Stimulated activated CD4-positive, alpha-beta T cell treated with anti-CD3 and anti-CD28 coated beads, TNF-alpha, amount 100 ng/mL, for 24 hours (primary cell): ENCODE measurements at places on chromosomes 6 and 20.

GRCh38 chr20:4898282-4899244 is 102.7 kb downstream of the SLC23A2 start:
- no peak for DNase-seq

DNA sequence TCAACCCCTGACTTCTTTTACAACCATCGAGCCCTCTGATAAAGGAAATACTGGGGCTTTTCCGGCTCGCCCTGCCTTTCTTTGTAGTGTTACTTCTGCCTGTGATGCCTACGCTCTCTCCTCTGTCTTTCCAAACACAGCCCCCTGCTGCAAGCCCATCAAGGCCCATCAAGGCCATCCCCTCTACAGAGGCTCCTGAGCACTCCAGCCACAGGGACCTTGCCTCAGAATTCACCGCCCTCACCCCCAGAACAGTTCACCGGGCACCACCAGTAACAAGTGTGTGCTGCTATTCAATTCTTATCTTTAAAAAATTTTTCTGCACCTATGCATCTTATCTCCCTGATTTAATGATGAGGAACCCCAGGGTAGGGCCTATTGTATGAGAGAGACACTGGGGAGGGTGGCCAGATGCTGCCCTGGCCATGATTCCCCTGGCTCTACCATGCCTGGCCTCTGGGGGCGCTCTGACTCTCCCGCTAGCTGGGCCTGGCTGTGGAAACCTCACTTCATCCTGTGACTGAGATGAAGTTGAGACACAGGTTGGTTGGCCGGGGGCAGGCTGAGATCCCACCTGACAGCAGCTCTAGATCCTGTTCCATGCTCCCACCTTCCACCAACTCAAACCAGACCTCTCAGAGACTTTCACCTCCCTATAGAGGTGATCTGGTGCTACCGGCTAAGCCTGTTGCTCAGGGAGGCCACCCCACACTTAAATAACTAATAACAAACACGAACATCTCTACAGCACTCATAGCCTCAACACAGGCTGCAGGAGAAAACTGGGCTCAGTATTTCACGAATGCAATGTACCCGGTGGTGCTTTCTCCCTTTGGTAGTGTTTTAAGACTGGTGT is 19.2 kb upstream of the GLP1R start:
- peak; percentile 59 for DNase-seq

GRCh38 chr6:52420668-52421358 is 671 bp downstream of the EFHC1 start:
- DNase-seq, result no peak

- DNase-seq, result no peak
These were observed 109.0 kb downstream of the PSMB1 start for GRCh38 chr6:170444056-170444591.

DNA sequence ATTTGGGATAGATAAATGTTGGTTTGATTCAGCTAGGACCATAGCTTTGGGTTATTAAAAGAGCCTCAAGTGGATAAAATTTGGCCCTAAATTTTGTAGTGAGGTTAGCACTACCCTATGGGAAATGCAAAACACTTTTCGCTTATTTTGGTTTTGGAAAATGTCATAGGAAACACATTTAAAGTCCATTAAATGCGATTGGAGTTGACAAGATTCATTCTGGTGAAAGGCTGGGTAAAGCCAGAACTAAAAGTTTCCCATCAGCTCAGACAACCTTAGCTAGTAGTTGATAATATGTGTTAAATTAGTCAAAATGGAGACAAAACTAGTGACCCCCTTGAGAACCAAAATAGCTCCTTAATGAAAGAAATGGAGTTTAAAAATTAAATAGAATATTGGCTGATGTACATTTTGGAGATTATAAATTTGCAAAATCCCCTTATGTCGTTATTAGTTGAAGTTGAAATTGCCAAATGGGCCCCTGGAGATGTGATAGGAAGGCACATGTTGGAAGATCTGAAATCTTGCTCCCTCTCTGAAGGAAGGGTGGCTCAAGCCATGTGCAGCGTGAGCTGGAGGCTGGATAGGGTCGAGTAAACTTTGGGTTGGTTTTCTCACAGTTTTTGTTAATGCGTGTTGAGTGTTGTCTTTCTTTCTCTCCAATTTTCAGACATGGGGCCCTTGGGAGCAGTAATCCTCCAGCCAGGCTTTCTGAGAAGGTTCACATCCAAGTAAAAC is 72.8 kb downstream of the CD83 start:
- no peak for DNase-seq

DNA sequence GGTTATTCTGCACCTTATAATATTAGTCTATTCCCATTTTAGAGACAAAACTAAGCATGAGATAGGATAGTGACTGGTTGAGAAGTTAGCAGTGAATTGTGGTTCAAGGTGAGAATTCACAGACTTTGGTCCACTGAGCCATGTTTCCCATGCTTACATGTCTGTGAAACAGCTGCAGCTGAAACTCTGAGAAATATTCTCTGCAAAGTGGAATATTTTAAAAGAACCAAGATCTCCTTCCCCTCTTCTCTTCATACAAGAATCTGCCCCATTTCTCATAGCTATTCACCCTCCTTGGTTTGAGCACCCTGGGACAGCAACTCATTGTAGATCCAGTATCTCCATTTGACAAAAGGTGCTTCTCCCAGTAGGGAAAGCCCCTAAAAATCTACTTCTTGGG is 70.2 kb upstream of the TMEM170B start:
- DNase-seq, result no peak

GRCh38 chr6:170030821-170031471 is 259.9 kb downstream of the DLL1 start:
- DNase-seq, result no peak
